A549 treated with RU486 at 1 μM for 4 hours (cell line): ENCODE measurements at places on chromosomes 13 and 19. TPM values are rescaled to one million over a fixed set of nuclear protein-coding genes. Genes with fewer than 3 reads are reported as not detected.

Gene NLRP9
- total RNA-seq = not detected in 5 replicates

Gene FAM83E
- total RNA-seq = 0.17 to 0.27 TPM (median 0.24 TPM) in 4 of 5 replicates, not detected in the other

Gene IL11
- 37.5 to 64.5 TPM (median 50.0 TPM) in 5 replicates for total RNA-seq

Gene PCDH17
- total RNA-seq = 0.13 TPM in 1 of 5 replicates, not detected in the others

Gene PRMT1
- total RNA-seq = 407 to 437 TPM (median 431 TPM) in 5 replicates

Gene CALR3
- total RNA-seq = not detected in 5 replicates

Gene SYNE4
- total RNA-seq = 0.13 to 0.72 TPM (median 0.28 TPM) in 5 replicates

Gene PCDH9
- 5.5 to 7.2 TPM (median 6.8 TPM) in 5 replicates for total RNA-seq

Gene TBC1D4
- 14.3 to 19.7 TPM (median 17.0 TPM) in 5 replicates for total RNA-seq

Gene LAIR2
- not detected in 5 replicates for total RNA-seq

Gene SIGLEC14
- total RNA-seq = 0.06 to 0.09 TPM in 2 of 5 replicates, not detected in the others

Gene DPP9
- total RNA-seq = 54.4 to 66.9 TPM (median 62.2 TPM) in 5 replicates

Gene ERICH4
- 0.10 TPM in 1 of 5 replicates, not detected in the others for total RNA-seq

Gene LMO7
- 35.4 to 46.1 TPM (median 42.3 TPM) in 5 replicates for total RNA-seq

Gene ZNF45
- 10.1 to 12.5 TPM (median 11.8 TPM) in 5 replicates for total RNA-seq

Gene P2RY11
- total RNA-seq = 5.8 to 13.1 TPM (median 7.6 TPM) in 5 replicates

Gene LGALS14
- total RNA-seq = not detected in 5 replicates

Gene PDE4C
- total RNA-seq = 0.27 to 0.50 TPM in 2 of 5 replicates, not detected in the others

Gene ZNF221
- 0.37 to 1.1 TPM (median 0.53 TPM) in 5 replicates for total RNA-seq

Gene CGB1
- not detected in 5 replicates for total RNA-seq

Gene PSPC1
- total RNA-seq = 41.6 to 52.4 TPM (median 46.2 TPM) in 5 replicates

Gene ZNF880
- 0.74 to 1.3 TPM (median 1.1 TPM) in 5 replicates for total RNA-seq

Gene TRPM4
- 6.4 to 10.4 TPM (median 9.5 TPM) in 5 replicates for total RNA-seq

Gene TNFRSF19
- 1.5 to 3.8 TPM (median 3.1 TPM) in 5 replicates for total RNA-seq

Gene CGB2
- 0.54 to 0.67 TPM in 2 of 5 replicates, not detected in the others for total RNA-seq

Gene SERTM1
- total RNA-seq = not detected in 5 replicates

Gene AP1M2
- 28.1 to 60.3 TPM (median 41.5 TPM) in 5 replicates for total RNA-seq

Gene SIAH3
- total RNA-seq = not detected in 5 replicates

Gene ZSWIM4
- total RNA-seq = 5.3 to 8.7 TPM (median 8.0 TPM) in 5 replicates

Gene LRRC63
- total RNA-seq = not detected in 5 replicates

Gene ACP7
- total RNA-seq = 0.14 to 0.24 TPM (median 0.17 TPM) in 4 of 5 replicates, not detected in the other

Gene SMIM44
- not detected in 5 replicates for total RNA-seq

Gene CFAP97D2
- total RNA-seq = not detected in 5 replicates

Gene NLRP7
- total RNA-seq = not detected in 5 replicates

Gene ALDH16A1
- total RNA-seq = 13.6 to 25.0 TPM (median 21.1 TPM) in 5 replicates

Gene LRG1
- 0.02 to 0.14 TPM (median 0.12 TPM) in 4 of 5 replicates, not detected in the other for total RNA-seq

Gene LRRC8E
- 5.4 to 7.1 TPM (median 6.3 TPM) in 5 replicates for total RNA-seq

Gene UPF3A
- total RNA-seq = 29.8 to 34.0 TPM (median 33.9 TPM) in 5 replicates

Gene ZNF585A
- 5.6 to 7.2 TPM (median 6.1 TPM) in 5 replicates for total RNA-seq

Gene CEACAM8
- total RNA-seq = not detected in 5 replicates

Gene FGF14
- total RNA-seq = not detected in 5 replicates

Gene ZNF792
- 1.8 to 1.9 TPM (median 1.9 TPM) in 5 replicates for total RNA-seq

Gene RDH8
- total RNA-seq = 0.26 to 0.75 TPM (median 0.53 TPM) in 5 replicates

Gene MFSD12
- 112 to 171 TPM (median 162 TPM) in 5 replicates for total RNA-seq

Gene POSTN
- 0.07 to 0.19 TPM (median 0.10 TPM) in 4 of 5 replicates, not detected in the other for total RNA-seq

Gene ZNF878
- total RNA-seq = not detected in 5 replicates

Gene CEACAM5
- 1.9 to 2.5 TPM (median 2.2 TPM) in 5 replicates for total RNA-seq

Gene ZNF493
- 0.10 to 0.12 TPM in 2 of 5 replicates, not detected in the others for total RNA-seq

Gene F7
- total RNA-seq = 0.07 to 0.12 TPM (median 0.07 TPM) in 3 of 5 replicates, not detected in the others

Gene OR7D2
- total RNA-seq = not detected in 5 replicates

Gene SLAIN1
- total RNA-seq = 0.47 to 0.62 TPM (median 0.51 TPM) in 5 replicates

Gene SOX1
- not detected in 5 replicates for total RNA-seq

Gene PTGIR
- 0.22 TPM in 1 of 5 replicates, not detected in the others for total RNA-seq

Gene DIAPH3
- total RNA-seq = 4.1 to 9.4 TPM (median 9.1 TPM) in 5 replicates

Gene EGLN2
- 66.3 to 90.3 TPM (median 84.8 TPM) in 5 replicates for total RNA-seq
